ENCODE measurements at places on chromosomes 1 and 21. TPM values are rescaled to one million over a fixed set of nuclear protein-coding genes. Genes with fewer than 3 reads are reported as not detected.

DNA sequence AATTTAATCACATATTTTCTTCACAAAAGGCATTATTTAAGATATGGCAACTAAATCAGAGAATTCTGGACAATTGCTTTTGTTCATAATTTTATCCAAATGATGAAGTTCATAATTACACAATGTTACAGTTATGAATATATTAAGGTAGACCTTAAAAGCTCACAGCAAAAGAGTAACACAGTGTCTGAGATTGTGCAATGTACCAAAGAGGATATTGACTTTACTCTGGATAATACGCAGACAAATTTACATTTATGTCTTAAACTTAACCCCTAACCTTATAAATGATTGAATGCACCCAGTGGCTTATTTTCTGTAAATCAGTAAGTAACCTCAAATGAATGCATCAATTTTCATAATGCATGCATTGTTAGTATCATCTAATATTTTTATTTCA is 216.2 kb upstream of the SAMSN1 start:
- H3K36me3 ChIP-seq = no peaks in the 10 kb centered on the region
- peak overlapping the region; percentile 42 for H3K27ac ChIP-seq
- no peaks in the 10 kb centered on the region for H3K27me3 ChIP-seq
- no peak overlapping the region for H3K4me3 ChIP-seq

- H3K27ac ChIP-seq = no peak overlapping the region
- no peaks in the 10 kb centered on the region for H3K4me1 ChIP-seq
- no peaks in the 10 kb centered on the region for H3K36me3 ChIP-seq
- H3K27me3 ChIP-seq = no peaks in the 10 kb centered on the region
Observed at GRCh38 chr1:215797859-215798258, 230.8 kb downstream of the KCTD3 start.

- peaks cover 47% of the 10 kb centered on the region for H3K36me3 ChIP-seq
- DNase-seq = peak; percentile 89
- peaks cover 4% of the 10 kb centered on the region for H3K4me1 ChIP-seq
- H3K27ac ChIP-seq = peak overlapping the region; percentile 84
- H3K27me3 ChIP-seq = no peaks in the 10 kb centered on the region
- H3K4me3 ChIP-seq = no peak overlapping the region
Observed at GRCh38 chr1:93567255-93567918, 114.2 kb downstream of the BCAR3 start.

GRCh38 chr1:240149484-240150094 is 57.9 kb downstream of the FMN2 start:
- no peaks in the 10 kb centered on the region for H3K36me3 ChIP-seq
- no peaks in the 10 kb centered on the region for H3K4me1 ChIP-seq
- H3K27me3 ChIP-seq = no peaks in the 10 kb centered on the region
- no peak overlapping the region for H3K27ac ChIP-seq
- H3K4me3 ChIP-seq = no peak overlapping the region

DNA sequence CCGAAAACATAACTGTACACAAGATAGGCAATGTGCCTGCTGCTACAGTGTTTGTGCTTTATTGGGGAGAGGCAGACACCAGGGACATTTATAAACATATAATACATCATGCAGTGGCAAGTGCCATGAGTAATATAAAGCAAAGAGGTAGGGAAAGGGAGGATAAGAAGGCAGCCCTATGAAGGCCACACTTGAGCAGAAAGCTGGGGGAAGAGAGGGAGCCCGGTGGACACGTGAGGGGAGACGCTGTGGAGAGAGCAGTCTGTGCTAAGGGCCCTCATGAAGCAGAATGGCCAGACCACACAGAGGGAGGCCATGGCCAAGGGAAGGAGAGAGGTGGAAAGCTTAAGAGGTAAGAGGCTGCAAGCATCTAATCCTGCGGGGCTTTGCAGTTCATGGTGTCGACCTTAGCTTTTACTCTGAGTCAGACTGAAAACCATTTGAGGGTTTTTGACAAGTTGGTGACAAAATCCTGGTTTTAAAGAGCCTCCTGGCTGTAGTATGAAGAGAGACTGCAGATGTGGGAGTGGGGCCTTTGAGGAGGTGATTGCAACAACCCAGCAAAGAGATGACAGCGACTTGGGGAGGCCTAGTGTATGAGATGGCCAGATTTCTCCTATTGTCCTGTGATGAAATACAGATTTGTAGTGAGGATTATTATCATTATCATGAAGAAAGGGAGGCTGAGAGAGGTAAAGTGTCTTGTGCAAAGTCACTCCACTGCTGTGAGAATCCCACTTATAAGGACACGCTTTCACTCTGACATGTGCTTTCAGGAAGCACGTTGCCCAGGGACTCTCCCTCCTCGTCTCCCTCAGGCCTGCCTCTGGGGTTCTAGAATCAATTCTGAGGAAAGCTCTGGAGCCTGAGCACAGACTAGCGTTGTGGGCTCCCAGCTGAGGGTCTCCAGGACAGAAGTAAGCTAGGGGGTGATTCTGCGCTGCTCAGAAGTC is 192.9 kb downstream of the RHOU start:
- H3K27me3 ChIP-seq = no peaks in the 10 kb centered on the region
- H3K4me1 ChIP-seq = peaks cover 5% of the 10 kb centered on the region
- no peak for DNase-seq
- no peak overlapping the region for H3K27ac ChIP-seq
- no peaks in the 10 kb centered on the region for H3K36me3 ChIP-seq
- H3K4me3 ChIP-seq = no peak overlapping the region

GRCh38 chr1:149848340-149849110 is 50.8 kb upstream of the BOLA1 start:
- no peak overlapping the region for H3K4me3 ChIP-seq
- H3K27ac ChIP-seq = no peak overlapping the region
- H3K27me3 ChIP-seq = no peaks in the 10 kb centered on the region
- peaks cover 50% of the 10 kb centered on the region for H3K4me1 ChIP-seq

DNA sequence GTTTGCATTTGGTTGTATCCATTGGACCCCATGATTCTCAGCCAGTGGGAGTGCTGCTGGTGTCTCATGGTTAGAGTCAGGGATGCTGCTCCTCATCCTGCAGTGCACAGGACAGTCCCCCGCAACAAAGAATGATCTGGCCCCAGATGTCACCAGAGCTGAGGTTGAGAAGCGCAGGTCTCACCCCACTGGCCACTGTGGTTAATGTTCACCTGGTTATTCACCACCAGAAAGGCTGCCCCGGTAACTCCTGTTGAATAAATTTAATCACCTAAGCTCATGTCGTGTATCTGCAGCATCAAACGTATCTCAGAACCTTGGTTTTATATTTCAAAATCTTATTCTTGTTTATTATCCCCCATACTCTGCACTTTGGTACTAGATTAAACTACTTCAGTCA is 75.8 kb downstream of the ATP5PO start:
- peaks cover 12% of the 10 kb centered on the region for H3K4me1 ChIP-seq
- no peak overlapping the region for H3K27ac ChIP-seq
- no peak for DNase-seq
- H3K36me3 ChIP-seq = no peaks in the 10 kb centered on the region
- no peaks in the 10 kb centered on the region for H3K27me3 ChIP-seq

GRCh38 chr1:236541710-236542109 is 17.9 kb downstream of the LGALS8 start:
- no peaks in the 10 kb centered on the region for H3K36me3 ChIP-seq
- no peak overlapping the region for H3K4me3 ChIP-seq
- H3K27ac ChIP-seq = no peak overlapping the region
- no peak for DNase-seq
- H3K4me1 ChIP-seq = no peaks in the 10 kb centered on the region
- H3K27me3 ChIP-seq = no peaks in the 10 kb centered on the region

DNA sequence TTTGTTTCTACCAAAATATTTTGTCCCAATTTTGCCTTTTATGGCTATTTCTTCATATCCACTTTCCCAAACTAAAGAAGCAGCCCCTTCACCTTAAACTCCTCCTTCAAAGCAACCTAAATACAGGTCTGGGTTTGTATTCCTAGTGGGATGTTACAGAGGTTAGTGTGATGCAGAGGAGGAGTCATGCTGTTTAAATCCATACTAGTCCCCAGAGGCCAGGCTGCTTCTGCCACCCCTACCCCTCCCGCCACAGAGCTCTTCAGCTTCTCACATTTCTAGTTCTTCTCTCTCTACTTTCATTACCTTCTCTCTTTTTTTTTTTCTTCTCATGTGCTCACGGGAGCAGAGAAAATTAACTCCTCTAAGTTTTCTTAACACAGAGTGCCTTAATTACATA is 29.3 kb downstream of the SELL start:
- H3K4me1 ChIP-seq = no peaks in the 10 kb centered on the region
- H3K27me3 ChIP-seq = no peaks in the 10 kb centered on the region
- H3K36me3 ChIP-seq = no peaks in the 10 kb centered on the region
- no peak overlapping the region for H3K4me3 ChIP-seq

GRCh38 chr1:34057347-34058130 is 107.5 kb downstream of the CSMD2 start:
- no peaks in the 10 kb centered on the region for H3K36me3 ChIP-seq
- H3K4me1 ChIP-seq = no peaks in the 10 kb centered on the region
- no peaks in the 10 kb centered on the region for H3K27me3 ChIP-seq
- no peak for DNase-seq
- no peak overlapping the region for H3K4me3 ChIP-seq

GRCh38 chr1:34868230-34869049 is 8.9 kb upstream of the SMIM12 start:
- no peak overlapping the region for H3K4me3 ChIP-seq
- H3K36me3 ChIP-seq = no peaks in the 10 kb centered on the region
- DNase-seq = no peak
- H3K27me3 ChIP-seq = no peaks in the 10 kb centered on the region
- peaks cover 11% of the 10 kb centered on the region for H3K4me1 ChIP-seq

DNA sequence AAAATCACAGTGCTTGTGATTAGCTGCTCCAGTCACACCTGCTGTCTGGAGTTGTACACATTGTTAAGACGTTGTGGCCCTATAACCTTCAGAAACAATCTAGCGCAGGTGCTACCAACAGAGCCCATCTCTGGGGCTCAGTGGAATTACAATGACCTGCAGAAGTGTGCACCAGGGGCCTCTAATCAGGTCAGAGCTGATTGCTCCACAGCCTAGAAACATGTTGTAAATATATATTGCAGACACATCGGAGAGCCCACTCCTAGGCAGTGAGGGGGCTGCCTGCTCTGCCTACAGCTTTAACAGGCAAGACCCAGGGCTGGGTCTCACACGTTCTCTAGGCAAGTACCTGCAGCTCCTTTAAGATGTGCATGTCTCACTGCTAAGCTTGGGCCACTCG is 302.0 kb downstream of the SIPA1L2 start:
- no peaks in the 10 kb centered on the region for H3K27me3 ChIP-seq
- H3K36me3 ChIP-seq = no peaks in the 10 kb centered on the region
- H3K4me1 ChIP-seq = no peaks in the 10 kb centered on the region
- H3K4me3 ChIP-seq = no peak overlapping the region

DNA sequence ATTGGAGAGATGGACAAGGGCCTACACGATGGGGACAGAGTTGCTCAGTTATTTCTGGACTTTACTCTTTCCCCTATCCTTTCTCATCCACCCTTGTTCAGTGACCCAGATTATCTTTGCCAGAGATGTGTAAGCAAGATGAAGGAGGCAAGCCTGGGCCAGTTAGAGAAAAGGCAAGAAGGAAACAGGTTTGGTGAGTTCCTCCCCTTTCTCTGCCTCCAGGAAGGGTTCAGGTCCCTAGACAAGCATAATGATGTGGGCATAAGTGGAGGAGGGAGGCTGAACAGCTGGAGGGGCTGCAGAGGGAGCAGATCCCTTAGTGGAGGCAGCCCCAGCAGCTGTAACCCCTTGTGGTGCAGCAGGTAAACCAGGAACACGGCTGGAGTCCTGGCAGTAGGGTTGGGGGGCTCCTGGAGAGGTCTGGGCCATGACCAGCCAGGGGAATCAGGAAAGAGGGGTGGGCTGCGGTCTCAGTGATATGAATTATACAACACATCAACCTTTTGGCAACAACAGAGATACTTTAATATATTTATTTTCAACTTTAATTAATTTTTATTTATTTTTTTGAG is 9.2 kb upstream of the CDC42 start:
- DNase-seq = no peak
- H3K27me3 ChIP-seq = no peaks in the 10 kb centered on the region
- H3K4me3 ChIP-seq = no peak overlapping the region
- H3K4me1 ChIP-seq = no peaks in the 10 kb centered on the region
- H3K36me3 ChIP-seq = no peaks in the 10 kb centered on the region

- H3K4me3 ChIP-seq = no peak overlapping the region
- H3K27ac ChIP-seq = no peak overlapping the region
- no peaks in the 10 kb centered on the region for H3K27me3 ChIP-seq
- peaks cover under 1% of the 10 kb centered on the region for H3K4me1 ChIP-seq
- H3K36me3 ChIP-seq = no peaks in the 10 kb centered on the region
Observed at GRCh38 chr1:178877896-178878295, 7.0 kb upstream of the ANGPTL1 start.

UBXN10 gene
- total RNA-seq = 1.8 TPM

CACNA1S gene
- 0.07 TPM for total RNA-seq

C1orf116 gene
- 1.1 TPM for total RNA-seq

OR6N1 gene
- not detected for total RNA-seq

NFYC gene
- 43.1 TPM for total RNA-seq

PPIAL4G gene
- not detected for total RNA-seq

VAMP4 gene
- 17.4 TPM for total RNA-seq

CD53 gene
- total RNA-seq = 6.8 TPM

Measured in adrenal gland (tissue), 19 donors.